Osteoblast (primary cell): ENCODE measurements at places on chromosomes 2 and 18. TPM values are rescaled to one million over a fixed set of nuclear protein-coding genes. Genes with fewer than 3 reads are reported as not detected.

RPRM gene
- 0.29 and 0.36 TPM in 2 replicates for total RNA-seq

TMEM200C gene
- total RNA-seq, result under 0.01 TPM in 2 replicates

OSGEPL1 gene
- total RNA-seq, result 7.2 and 9.4 TPM in 2 replicates

RDH14 gene
- total RNA-seq, result 23.5 and 27.4 TPM in 2 replicates

DNA sequence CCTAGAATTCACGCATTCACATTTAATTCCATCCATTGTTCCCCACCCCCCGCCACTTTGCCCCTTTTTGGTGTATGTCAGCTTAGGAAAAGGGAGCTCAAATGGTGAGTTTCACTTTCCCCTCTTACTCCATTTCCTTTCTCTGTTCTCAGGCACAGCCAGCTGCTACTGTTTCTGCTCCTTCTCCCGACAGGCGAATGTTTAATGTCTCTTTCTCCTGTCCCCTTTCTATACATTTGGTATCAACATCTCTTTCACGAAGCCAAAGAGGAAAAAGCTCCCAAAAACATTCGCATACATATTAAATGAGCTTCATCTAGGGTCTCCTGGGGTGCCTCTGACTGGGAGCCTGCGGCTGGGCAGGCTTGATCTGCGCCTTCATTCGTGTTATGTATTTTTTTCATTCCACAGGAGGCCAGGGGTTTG, 124.2 kb upstream of the SATB2 start:
- DNase-seq, result no peak

GRCh38 chr2:110116033-110116710, 550 bp upstream of the MALL start:
- DNase-seq, result peak; percentile 95

ACMSD gene
- not detected in 2 replicates for total RNA-seq

MITD1 gene
- total RNA-seq, result 18.3 and 19.5 TPM in 2 replicates

DNA sequence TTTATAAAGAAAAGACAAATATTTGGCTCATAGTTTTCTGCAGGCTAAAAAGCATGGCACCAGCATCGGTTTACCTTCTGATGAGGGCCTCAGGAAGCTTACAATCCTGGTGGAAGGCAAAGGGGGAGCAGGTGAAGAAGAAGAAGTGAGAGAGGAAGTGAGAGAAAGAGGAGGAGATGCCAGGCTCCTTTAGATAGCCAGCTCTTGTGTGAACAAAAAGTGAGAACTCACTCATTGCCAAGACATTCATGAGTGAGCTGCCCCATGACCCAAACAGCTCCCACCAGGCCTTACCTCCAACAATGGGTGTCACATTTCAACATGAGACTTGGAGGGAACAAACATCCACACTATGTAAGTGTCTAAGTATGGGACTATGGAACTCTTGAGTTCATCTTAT, 14.3 kb downstream of the CCDC150 start:
- DNase-seq, result no peak

DNA sequence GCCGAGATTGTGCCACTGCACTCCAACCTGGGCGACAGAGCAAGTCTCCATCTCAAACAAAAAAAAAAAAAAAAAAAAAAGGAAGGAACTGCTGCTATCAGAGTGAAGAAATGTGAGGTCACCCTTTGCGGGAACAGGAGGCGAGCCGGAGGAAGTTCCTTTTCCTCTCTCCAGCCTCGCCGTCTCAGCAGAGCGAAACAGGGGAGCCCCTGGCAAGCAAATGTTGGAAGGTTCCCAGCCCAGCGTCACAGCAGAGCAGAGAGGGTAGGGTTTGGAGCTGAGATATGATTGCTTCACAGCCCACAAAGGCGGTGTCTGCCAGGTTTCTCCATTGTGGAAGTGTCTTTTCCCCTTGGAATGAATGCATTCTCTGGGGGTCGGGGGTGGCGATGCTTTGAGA, 28.5 kb downstream of the SLC20A1 start:
- DNase-seq, result no peak

ESPNL gene
- 1.8 and 9.8 TPM in 2 replicates for total RNA-seq

GKN1 gene
- total RNA-seq, result 0.29 TPM in 1 of 2 replicates, not detected in the other

DNA sequence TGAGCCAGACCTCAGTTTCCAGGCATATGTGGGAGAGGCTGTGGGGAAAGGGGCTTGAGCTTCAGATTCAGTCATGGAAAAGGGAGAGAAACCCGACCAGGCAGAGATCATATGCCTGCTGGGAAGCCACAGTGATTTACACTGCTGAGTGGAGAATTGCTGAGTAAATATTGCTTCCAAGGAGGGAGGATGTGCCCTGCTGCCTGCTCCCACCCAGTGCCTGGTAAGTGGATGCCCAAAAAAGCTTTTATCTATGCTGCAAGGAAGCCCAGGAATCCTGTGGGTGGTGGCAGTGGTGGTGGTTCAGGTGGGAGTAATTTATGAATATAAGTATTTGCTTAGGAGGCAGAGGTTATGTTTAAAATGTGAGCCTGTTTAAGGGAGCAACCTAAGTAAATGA, 39.5 kb downstream of the INO80C start:
- no peak for DNase-seq
